ENCODE measurements at places on chromosomes 2 and 18.

- DNase-seq: no peak
Measured at GRCh38 chr2:241942416-241943208, 73.1 kb downstream of the RTP5 start.

- DNase-seq: peak; percentile 21
Measured at GRCh38 chr2:169260246-169260645, 102.1 kb downstream of the LRP2 start.

DNA sequence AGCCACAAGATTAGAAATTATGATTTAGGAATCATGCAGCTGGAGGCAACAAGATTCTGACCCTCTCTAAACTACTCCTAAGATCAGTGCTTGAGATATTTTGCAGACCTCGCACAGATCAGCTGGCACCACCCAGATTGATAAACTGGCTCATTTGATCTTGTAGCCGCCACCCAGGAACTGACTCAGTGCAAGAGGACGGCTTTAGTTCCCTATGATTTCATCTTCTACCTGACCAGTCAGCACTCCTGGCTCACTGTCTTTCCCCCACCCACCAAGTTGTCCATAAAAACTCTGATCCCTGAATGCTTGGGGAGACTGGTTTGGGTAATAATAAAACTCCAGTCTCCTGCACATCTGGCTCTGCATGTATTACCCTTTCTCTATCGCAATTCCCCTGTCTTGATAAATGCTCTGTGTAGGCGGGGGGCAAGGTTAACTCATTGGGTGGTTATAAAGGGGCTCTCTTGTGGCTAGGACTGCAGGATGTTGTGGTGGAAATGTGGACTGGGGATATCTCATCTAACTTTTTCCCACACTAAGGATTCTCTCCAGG is 96.1 kb downstream of the ARL6IP6 start:
- DNase-seq: no peak

- DNase-seq: peak; percentile 41
Measured at GRCh38 chr18:79402977-79403722, 7.4 kb downstream of the NFATC1 start.

- DNase-seq: no peak
Measured at GRCh38 chr2:187013058-187013457, 164.1 kb upstream of the ZSWIM2 start.

DNA sequence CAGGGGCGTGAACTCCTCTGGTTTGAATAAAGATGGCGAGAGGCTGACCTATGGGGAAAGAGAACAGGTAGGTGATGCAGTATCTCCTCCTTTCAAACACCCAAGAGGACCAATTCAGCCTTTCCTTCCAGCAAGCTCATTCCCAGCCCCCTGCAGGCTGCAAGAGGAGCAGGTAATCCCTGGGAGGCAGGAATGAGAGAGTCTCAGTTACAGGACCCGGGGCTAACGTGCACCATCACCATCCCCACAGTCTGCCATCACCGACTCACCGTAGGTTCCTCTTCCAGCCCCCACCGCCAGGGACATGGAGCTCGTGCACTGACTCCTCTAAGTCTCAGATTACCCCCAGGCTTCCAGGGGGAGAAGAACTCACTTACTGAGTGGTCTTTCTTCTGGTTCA is 26.7 kb downstream of the XDH start:
- DNase-seq: no peak

DNA sequence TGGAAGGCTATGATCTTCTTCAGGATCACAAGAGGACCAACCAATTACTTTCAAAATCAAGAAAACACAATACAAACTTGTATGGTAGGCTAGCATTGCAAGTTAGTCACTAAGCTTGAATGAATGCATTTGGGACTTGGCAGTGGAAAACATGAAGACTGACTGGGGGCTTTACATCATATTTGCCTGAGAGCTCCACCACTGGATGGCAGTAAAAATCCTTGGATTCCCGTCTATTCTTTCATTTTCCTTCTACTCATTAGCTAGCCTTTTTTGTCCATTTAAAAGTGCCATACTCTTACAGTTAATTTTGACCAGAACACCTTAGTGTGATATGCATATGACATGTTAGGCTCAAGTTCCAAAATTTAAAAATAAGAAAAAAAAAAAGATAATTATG is 63.5 kb upstream of the RASGRP3 start:
- peak; percentile 48 for DNase-seq

GRCh38 chr2:5203134-5203755 is 488.9 kb upstream of the SOX11 start:
- DNase-seq: no peak

DNA sequence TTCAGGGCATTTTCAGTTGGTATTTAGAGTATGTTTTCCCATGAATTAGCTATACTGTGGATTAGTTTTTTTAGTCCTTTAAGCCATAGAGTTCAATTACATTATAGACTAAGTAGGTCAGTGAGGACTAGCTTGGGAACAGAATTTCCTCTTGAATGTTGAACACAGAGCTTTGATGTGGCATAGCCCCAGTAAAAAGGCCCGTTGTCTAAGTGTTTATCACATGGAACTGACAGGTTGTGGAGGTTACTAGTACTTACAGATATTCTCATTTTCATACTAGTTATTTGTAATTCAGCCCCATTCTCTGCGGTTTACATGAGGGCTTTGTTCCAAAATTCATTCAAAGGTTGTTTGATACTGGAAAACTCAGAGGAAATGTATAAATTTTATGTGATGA is 6.2 kb downstream of the INSIG2 start:
- no peak for DNase-seq

GRCh38 chr2:237149425-237149824 is 63.7 kb downstream of the COPS8 start:
- DNase-seq: peak; percentile 8

GRCh38 chr2:147135376-147135775 is 709.5 kb upstream of the ACVR2A start:
- DNase-seq: no peak

DNA sequence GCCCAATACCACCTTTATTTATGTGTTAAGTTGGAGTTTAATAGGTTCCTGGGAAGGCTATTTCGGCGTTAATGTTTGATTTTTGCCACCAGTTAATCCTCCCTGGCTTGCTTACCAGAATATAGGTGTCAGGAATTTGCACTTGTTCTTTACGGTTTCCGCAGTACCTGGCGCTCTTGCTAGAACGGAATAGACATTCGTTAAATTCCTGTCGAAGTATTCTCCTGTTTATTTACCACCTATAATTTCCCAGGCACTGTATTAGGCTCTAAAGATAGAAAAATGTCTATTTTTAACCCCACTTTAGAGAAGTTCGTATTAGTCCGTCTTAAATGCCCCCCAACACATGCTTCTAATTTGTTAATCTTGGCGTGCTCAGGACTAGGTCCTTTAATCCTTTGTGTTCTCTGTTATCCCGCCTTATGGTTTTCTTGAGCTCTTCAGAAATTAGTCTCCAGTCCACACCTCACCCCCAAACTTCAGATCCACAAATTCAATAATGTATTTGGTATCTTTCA is 575 bp downstream of the CCDC150 start:
- no peak for DNase-seq

- no peak for DNase-seq
Measured at GRCh38 chr2:150122156-150122555, 365.3 kb downstream of the RND3 start.

- DNase-seq: no peak
Measured at GRCh38 chr18:76380791-76381405, 114.1 kb downstream of the ZNF516 start.

- DNase-seq: no peak
Measured at GRCh38 chr18:49515516-49515915, 28.5 kb upstream of the C18orf32 start.

DNA sequence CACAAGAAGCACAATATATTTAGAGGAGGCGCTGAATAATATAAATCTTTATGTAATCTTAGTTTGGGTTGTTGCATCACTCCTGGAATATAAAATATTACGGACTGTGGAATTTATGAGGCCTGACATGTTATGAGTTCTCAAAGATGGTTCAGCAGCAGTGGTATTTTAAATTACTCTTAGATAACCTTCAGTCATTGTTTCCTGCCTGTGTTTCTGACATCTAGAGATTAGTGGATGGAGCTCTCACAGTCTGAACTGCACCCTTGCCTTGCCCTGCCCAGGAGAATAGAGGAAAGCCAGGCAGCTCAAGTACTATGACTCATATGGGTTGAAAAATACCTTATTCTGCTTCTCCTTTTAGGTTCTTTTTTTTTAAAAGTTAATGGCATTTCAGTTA is 70.0 kb downstream of the ACSL3 start:
- no peak for DNase-seq

GRCh38 chr18:49704334-49704733 is 109.0 kb downstream of the ACAA2 start:
- DNase-seq: no peak

DNA sequence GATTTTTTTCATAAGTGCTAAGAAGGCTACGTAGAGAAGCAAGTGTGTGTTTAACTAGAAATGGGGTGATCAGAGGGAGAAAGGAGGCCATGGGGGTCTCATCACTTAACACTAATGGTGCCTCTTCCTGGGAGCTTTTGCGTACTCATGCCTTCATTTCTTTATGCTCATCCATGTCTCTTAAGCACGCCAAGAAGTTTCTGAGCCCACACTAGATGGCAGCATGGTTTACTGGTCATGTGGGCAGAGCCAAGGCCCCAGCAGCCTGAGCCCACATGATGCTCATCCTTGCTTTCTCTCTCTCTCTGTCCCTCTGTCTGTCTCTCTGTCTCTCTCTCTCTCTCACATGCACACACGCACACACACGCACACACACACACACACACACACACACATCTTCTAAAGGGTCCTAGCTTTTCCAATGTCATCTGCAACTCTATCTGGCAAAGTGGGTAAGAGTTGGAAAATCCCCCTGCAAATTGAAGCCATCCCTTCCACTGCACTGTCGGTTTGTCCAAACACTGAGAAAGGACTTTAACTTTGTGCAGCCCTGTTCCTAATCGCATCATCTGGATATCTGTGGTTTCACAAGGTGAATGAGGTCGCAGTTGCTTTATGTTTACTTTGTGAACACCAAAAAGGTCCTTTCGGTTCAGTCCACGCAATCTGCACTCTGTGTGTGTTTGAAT is 137.1 kb upstream of the CCDC68 start:
- DNase-seq: peak; percentile 3

GRCh38 chr18:31371989-31372388 is 4.6 kb upstream of the DSG4 start:
- DNase-seq: no peak

DNA sequence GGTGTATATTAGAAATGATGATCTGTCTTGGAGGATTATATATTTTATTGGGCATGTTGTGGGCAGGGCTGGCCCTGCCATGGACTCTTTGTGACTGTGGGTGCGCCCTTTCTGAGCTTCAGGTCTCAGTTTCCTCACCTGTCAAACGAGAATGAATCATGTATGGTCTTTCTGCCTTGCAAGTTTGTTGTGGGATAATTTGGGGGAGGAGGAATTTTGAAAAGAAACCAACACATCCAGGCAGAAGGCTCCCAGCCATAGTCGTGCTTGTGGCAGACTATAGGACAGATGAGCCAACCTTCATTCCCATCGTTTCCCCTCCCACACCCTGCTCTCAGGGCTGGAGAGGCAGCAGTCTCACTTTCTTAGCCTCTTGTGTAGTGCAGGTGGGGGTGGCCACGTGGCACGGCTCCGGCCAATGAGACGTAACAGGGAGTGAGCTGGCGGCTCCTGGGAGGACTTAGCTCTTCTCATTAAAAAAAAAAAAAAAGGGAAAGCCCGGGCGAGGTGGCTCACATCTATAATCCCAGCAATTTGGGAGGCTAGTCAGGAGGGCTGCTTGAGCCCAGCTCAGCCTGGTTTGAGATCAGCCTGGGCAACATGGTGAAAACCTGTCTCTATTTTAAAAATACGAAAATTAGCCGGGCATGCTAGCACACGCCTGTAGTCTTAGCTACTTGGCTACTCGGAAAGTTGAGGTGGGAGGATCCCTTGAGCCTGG is 63.1 kb downstream of the RHOB start:
- DNase-seq: peak; percentile 33

DNA sequence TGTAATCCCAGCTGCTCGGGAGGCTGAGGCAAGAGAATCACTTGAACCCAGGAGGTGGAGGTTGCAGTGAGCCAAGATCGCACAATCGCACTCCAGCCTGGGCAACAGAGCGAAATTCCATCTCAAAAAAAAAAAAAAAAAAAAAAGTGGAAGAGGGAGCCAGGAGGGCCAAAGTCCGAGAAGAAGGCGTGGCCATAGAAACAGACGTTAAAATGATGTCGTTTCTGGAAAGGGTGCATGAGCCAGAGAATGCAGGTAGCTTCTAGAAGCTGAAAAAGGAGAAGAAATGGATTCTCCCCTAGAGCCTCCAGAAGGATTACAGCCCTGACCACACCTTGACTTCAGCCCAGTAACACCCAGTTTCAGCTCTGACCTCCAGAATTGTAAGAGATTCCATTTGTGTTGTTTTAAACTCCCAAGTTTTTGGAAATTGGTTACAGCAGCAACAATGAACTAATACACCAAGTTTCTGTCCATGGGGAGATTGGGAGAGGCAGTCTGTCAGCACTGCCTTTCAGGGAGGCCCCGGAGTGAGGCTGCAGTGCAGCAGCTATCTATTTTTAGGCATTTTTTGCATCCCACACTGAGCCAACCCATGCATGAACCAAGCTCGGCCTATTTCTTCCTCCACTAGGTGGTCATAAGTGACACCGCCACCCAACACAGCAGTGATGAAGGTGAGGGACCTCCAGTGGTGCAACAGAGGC is 14.2 kb upstream of the TRAF3IP1 start:
- no peak for DNase-seq

DNA sequence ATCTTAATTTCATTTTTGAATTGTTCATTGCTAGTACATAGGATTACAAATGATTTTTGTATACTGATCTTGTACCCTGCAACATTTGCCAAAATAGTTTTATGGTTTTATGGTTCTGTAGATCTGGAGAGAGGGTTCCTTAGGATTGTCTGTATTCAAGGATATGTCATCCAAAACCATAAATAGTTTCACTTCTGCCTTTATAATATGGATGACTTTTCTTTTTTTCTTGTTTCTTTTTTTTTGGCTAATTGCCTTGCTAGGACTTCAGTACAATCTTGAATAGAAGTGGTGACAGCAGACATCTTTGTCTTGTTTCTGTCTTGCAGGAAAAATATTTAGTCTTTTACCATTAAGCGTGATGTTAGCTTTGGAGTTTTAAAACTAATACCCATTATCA is 383.9 kb upstream of the HS6ST1 start:
- DNase-seq: peak; percentile 62

- no peak for DNase-seq
Measured at GRCh38 chr2:232265329-232265728, 113.2 kb upstream of the ALPP start.

- no peak for DNase-seq
Measured at GRCh38 chr18:73940721-73941120, 206.9 kb downstream of the FBXO15 start.

GRCh38 chr2:20050646-20051531 is 539 bp downstream of the LAPTM4A start:
- DNase-seq: peak; percentile 66

GRCh38 chr18:31607384-31607783 is 15.7 kb downstream of the TTR start:
- DNase-seq: no peak

Measured in suppressor macrophage treated with lipopolysaccharide for 1 hour (primary cell).